ENCODE measurements at places on chromosomes 13 and 19. TPM values are rescaled to one million over a fixed set of nuclear protein-coding genes. Genes with fewer than 3 reads are reported as not detected.

- no peak for DNase-seq
These were observed 578.8 kb downstream of the DCT start for GRCh38 chr13:93900731-93901130.

- no peak for DNase-seq
These were observed 124.4 kb downstream of the RNF17 start for GRCh38 chr13:24888291-24888931.

GRCh38 chr19:18723871-18724377 lies 40.4 kb downstream of the CRTC1 start:
- DNase-seq, result no peak

DNA sequence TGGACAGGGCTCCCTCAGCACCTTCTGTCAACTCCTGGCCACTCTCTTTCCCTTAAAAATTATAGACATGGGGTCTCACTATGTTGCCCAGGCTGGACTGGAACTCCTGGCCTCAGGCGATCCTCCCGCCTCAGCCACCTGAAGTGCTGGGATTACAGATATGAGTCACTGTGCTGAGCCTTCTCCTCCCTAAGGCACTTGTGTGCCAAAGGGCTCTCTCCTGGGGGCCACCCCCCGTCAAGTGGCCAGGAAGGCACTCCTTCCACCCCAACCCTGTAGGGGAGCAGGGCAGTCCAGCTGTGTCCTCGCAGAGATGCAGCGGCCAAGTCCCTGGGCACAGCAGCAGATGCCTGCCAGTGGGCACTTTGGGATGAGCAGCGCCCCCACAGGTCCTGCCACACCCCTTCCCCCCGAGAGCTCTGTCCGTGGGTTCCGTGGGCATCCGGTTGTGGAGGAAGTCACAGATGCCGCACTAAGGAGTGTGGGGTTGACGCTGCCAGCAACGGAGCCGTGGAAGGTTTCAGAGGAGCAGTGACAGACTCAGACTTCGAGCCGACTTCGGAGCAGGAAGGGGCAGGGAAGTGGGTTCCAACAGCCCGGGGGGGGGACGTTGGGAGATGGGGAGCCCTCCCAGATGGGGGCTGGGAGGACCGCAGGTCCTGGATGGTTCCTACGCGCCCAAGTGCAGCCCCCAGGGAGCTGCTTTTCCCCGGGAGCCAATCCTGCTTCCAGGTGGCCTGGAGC lies 3.3 kb upstream of the UQCR11 start:
- no peak for DNase-seq

DNA sequence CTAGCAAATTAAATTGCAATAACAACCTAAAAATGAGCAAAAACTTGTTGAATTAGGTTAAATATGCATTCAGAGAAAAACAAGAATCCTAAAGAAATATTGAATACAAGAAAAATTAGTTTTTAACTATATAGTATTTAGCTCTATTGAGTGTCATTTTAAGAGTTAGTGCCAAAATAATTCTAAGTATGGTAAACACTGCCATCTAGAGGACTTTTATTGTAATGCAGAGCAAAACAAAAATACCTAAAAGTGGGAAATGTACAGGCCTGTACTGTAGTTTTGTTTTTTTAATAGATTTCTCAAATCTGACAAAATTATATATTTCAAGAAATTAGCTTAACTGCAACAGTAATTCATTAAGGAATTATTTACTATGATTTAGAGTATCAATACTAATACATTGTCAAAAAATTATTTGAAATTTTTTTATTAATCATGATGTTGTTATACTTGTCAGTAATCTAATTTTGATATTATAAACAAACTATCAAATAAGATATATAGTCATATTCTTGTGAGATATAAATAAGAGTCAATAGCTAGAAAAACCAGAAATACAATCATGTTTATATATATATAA lies 8.2 kb upstream of the PCDH9 start:
- DNase-seq, result no peak

DNA sequence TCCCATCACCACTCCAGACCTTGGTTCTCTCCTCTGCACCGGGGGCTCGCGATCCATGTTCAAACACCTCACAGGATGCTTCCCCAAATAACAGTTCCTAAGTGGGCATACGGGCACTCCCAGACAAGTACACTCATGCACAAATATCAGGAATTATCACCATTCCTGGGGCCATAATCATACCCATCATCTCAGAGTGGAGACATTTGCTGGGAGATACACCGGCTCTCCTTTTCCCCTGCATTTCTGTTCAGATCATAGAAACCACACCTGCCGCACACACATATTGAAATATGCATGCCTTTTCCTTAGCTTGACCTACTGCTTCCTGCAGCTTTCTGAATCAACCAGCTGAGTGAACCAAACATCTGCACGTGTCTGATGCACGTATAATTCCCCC lies 33.9 kb upstream of the MBNL2 start:
- no peak for DNase-seq

Gene C13orf42
- total RNA-seq, result not detected

Gene C19orf73
- not detected for total RNA-seq

GRCh38 chr19:19321141-19321577 lies 530 bp downstream of the MAU2 start:
- no peak for DNase-seq

Gene CEACAM8
- 0.11 TPM for total RNA-seq

Gene MAMSTR
- total RNA-seq, result 2.5 TPM

DNA sequence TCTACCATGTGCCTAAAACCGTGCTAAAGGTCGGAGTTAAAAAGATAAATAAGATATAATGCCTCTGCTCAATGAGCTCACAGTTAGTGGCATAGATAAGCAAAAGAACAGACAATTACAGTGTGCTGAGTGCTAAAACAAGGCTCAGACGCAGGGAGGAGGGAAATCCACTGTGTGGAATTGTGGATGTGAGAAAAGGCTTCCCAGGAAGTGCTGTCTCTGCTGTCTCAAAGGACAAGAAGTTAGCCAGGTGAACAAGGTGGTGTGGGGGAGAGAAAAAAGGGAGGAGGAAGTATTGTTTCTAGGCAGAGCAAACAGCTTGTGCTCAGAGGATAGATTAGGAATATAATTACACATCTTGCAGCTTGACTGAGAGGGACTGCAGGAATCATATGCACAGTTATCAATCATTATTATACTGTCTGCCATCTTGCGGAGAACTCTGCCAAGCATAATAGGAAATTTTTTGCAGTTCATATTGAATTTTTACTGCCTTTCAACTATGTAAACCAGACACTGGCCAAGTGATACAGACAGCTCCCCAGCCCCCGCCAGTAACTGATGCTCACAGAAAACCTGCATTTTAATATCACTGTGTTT lies 9.3 kb downstream of the C13orf42 start:
- no peak for DNase-seq

Gene SULT2A1
- 0.90 TPM for total RNA-seq

Gene TEAD2
- total RNA-seq, result 21.1 TPM

Gene DCT
- total RNA-seq, result 0.21 TPM

All from urinary bladder (tissue), 4 donors.